ENCODE measurements at places on chromosomes 7 and 10. TPM values are rescaled to one million over a fixed set of nuclear protein-coding genes. Genes with fewer than 3 reads are reported as not detected.

ZP3 gene
- 19.4 TPM for total RNA-seq

- DNase-seq = peak; percentile 79
- H3K36me3 ChIP-seq = no peaks in the 10 kb centered on the region
- H3K4me1 ChIP-seq = peaks cover 43% of the 10 kb centered on the region
- no peaks in the 10 kb centered on the region for H3K27me3 ChIP-seq
- peak overlapping the region; percentile 76 for H3K27ac ChIP-seq
- peak overlapping the region; percentile 66 for H3K4me3 ChIP-seq
These were observed 50.6 kb upstream of the ITGB1 start for GRCh38 chr10:33008499-33009243.

DNA sequence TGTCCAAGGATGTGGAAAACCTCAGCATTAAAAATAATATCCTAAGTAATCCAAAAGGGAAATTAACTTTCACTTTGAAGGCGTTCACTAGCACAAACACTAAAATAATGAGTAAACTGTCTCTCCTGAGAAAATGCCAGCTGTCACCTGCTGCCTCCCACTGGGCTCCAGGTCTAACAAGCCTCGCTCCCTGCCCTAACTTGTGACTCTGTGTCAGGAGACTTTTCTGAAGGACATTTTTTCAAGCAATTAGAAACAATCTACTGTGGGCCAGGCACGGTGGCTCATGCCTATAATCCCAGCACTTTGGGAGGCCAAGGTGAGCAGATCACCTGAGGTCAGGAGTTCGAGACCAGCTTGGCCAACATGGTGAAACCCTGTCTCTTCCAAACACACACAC, 72.8 kb upstream of the GLCCI1 start:
- no peaks in the 10 kb centered on the region for H3K4me1 ChIP-seq
- no peak overlapping the region for H3K27ac ChIP-seq
- no peak overlapping the region for H3K4me3 ChIP-seq
- H3K36me3 ChIP-seq = peaks cover 1% of the 10 kb centered on the region

PRSS37 gene
- not detected for total RNA-seq

CAMK2B gene
- 0.76 TPM for total RNA-seq

UPK3BL2 gene
- total RNA-seq = 8.2 TPM

TRIM73 gene
- 3.6 TPM for total RNA-seq

- H3K4me3 ChIP-seq = no peak overlapping the region
- no peak overlapping the region for H3K27ac ChIP-seq
- H3K36me3 ChIP-seq = no peaks in the 10 kb centered on the region
- H3K4me1 ChIP-seq = no peaks in the 10 kb centered on the region
- DNase-seq = no peak
These were observed 233.0 kb downstream of the ADARB2 start for GRCh38 chr10:1504286-1504685.

DNA sequence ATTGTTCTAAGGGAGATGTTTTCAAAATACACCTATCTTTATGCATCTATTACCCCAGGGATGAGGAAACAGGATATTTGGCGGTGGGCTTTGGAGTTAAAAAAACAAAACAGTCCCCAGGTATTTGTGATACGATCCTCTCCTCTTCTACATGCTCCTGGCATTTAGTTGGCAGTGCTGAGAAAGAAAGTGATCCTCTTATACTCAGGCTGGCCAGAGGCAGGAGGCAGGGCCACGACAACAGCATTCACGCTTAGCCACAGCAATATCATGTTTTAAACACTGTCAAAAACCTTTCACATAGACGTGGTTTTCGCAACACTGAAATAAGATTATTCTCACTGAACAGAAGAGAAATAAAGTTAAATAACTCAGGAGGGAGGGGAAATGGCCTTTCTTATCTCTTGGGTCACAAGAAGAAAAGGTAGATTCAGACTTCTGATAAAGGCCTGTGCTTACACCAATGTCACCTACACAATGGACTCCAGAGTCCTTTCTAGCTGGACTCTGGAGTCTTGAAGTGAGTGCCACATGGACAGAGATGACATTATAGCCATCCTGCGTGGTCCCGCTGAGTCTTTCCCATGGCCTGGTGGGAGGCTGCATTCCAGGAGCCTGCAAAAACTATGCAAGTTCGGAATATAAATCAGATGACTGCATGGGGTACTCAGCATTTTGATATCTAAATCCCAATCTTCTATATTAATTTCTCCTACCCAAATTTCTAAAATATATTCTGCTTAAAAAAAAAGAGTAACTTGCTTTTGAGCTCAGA, 88.7 kb downstream of the PIP4K2A start:
- no peaks in the 10 kb centered on the region for H3K27me3 ChIP-seq
- H3K27ac ChIP-seq = peak overlapping the region; percentile 92
- H3K4me1 ChIP-seq = peaks cover 87% of the 10 kb centered on the region
- no peak for DNase-seq
- no peak overlapping the region for H3K4me3 ChIP-seq

WIPF3 gene
- not detected for total RNA-seq

OPN1SW gene
- total RNA-seq = not detected

TYSND1 gene
- 12.1 TPM for total RNA-seq

- no peak overlapping the region for H3K27ac ChIP-seq
- no peak for DNase-seq
- H3K36me3 ChIP-seq = peaks cover 1% of the 10 kb centered on the region
- no peak overlapping the region for H3K4me3 ChIP-seq
These were observed 176.0 kb downstream of the KMT2E start for GRCh38 chr7:105189859-105190492.

STN1 gene
- 56.1 TPM for total RNA-seq

DNA sequence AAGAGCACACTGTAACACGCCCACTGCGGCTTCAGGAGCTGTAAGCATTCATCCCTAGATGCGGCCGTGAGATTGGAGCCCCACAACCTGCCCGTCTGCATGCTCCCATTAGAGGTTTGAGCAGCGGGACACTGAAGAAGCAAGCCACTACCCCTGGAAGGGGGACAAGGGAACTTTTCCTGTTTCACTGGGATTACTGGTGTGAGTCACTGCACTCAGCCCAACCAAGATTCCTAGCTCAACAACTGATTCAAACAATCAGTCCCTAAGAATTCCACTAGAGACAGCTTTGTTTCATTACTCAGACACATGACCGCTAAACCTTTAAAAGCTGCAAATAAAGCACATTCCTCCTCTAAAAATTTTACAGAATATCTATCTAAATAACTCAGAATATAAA, 69.8 kb downstream of the ORC5 start:
- H3K27ac ChIP-seq = no peak overlapping the region
- no peak overlapping the region for H3K4me3 ChIP-seq
- H3K4me1 ChIP-seq = peaks cover 9% of the 10 kb centered on the region
- peaks cover 13% of the 10 kb centered on the region for H3K36me3 ChIP-seq
- DNase-seq = no peak

CNTNAP2 gene
- not detected for total RNA-seq

FGFBP3 gene
- 1.2 TPM for total RNA-seq

- no peaks in the 10 kb centered on the region for H3K27me3 ChIP-seq
- H3K4me1 ChIP-seq = no peaks in the 10 kb centered on the region
- H3K4me3 ChIP-seq = no peak overlapping the region
- no peak for DNase-seq
- no peak overlapping the region for H3K27ac ChIP-seq
These were observed 103.3 kb downstream of the GRB10 start for GRCh38 chr7:50679218-50680007.

DNA sequence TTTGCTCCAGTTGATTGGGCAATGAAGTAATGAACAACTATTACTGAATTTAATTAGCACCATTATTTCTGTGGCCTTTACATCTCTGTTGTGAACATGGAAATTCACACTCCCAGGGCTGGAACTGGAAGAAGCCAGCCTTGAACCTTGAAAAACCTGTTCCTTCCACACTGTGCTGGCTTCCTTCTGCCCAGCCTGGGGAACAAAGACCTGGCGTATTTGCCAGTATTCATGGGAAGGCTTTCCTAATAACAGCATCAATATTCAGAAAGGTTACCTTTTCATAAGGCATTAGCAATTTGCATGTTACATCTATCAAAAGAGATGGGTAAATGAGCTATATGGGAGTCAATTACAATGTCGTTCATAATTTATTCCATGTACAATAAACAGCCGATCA, 1.3 kb downstream of the C10orf90 start:
- no peaks in the 10 kb centered on the region for H3K4me1 ChIP-seq
- DNase-seq = no peak

DNA sequence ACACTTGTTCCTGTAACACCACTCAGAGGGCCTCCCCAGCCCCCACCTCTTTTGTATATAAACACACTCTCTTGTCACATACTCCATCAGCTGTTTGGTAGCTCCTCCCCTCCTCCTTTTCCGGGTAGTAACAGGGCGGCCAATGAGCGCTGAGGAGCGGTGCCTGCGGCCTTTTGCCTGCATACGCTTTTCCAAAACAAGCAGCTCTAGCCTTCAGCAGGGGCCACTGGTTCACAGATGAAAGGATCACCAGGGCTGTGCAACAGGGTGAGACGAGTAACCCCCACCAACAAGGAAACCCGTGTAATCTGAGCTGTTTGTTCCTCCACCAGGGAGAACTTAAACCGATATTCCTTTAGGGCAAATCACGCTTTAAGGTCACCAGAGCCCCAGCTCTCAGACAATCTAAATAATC, 3.9 kb downstream of the UBE2H start:
- H3K4me3 ChIP-seq = no peak overlapping the region
- peaks cover 10% of the 10 kb centered on the region for H3K36me3 ChIP-seq
- H3K27me3 ChIP-seq = no peaks in the 10 kb centered on the region
- peaks cover 25% of the 10 kb centered on the region for H3K4me1 ChIP-seq

CHST3 gene
- 0.19 TPM for total RNA-seq

FAM241B gene
- total RNA-seq = 10.9 TPM

DNA sequence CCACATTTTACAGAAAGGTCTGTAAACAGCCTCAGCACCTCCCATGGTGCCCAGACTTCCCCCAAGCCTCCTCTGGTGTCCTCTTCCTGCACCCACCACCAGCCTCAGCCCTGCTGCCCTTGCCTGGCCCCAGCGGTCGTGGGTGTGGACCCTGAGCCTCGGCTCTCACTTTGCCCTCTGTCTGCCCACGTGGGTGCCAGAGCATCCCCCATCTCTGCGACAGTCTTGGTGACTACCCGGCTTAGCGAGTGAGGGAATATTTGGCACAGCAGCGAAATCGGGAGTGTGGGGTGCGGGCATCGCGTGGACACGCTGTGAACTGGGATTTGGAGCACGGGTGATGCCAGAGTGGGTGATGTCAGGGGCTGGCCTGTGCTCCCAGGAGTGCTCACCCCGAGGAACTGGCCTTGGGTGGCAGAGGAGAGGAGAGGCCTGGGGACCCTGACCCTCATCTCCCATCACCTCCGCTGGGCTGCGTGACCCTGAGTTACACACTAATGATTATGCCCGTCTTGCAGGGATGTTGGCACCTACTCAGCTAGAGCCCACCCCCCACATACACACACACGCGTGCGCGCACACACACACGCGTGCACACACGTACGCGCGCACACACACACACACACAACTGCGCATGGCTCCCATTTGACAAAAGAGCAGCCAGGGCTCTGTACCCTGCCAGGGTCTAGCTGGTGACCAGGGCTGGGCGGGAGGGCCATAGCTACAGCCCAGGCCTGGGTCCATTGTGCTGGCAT, 8.7 kb downstream of the ELFN1 start:
- H3K4me1 ChIP-seq = no peaks in the 10 kb centered on the region
- no peak for DNase-seq
- H3K27me3 ChIP-seq = no peaks in the 10 kb centered on the region
- H3K4me3 ChIP-seq = no peak overlapping the region
- H3K27ac ChIP-seq = no peak overlapping the region

DNA sequence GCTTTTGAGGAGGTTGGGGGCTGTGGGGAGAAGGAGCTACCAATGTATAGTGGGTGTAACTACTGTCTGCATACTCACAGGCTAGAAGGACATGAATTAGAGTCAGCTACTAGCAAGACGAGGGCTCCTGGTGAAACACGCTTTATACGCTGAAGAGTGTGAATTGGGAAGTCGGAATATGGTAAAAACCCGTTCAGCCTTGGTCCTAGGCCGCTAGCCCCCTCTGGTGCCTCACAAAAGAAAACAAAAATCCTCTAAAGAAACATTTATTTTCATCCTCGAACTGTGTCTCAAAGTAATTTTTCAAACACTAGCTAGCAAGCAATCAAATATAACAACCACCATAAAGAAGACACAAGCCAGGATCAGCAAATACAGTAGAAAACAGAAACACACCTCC, 338.1 kb upstream of the SEMA3C start:
- no peak overlapping the region for H3K4me3 ChIP-seq
- DNase-seq = no peak
- H3K27ac ChIP-seq = no peak overlapping the region
- no peaks in the 10 kb centered on the region for H3K36me3 ChIP-seq
- H3K27me3 ChIP-seq = no peaks in the 10 kb centered on the region
